Left lung (tissue), 14 donors: ENCODE measurements at places on chromosomes 12 and 14. TPM values are rescaled to one million over a fixed set of nuclear protein-coding genes. Genes with fewer than 3 reads are reported as not detected.

Gene GPR68
- polyA plus RNA-seq, result 2.8 TPM

Gene IL26
- not detected for polyA plus RNA-seq

DNA sequence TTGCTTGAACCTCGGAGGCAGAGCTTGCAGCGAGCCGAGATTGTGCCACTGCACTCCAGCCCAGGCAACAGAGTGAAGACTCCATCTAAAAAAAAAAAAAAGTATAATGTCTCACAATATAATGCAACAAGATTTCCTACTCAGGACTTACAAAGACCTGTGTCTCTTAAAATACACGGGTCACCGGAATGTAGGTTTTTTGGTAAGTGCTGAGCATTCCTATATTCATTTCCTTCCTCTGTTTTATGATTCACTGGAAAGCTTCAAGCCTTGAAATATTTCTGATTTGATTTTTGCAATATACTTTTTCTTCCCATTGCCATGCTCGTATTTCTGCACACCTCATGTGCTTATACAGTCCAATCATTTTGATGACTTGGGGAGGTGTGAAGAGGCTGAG lies 245.8 kb downstream of the FBXL14 start:
- DNase-seq, result no peak

GRCh38 chr14:25464078-25464477 lies 414.1 kb upstream of the STXBP6 start:
- no peak for DNase-seq
